NCI-H1092 (cell line): ENCODE measurements at places on chromosomes 4 and X.

DNA sequence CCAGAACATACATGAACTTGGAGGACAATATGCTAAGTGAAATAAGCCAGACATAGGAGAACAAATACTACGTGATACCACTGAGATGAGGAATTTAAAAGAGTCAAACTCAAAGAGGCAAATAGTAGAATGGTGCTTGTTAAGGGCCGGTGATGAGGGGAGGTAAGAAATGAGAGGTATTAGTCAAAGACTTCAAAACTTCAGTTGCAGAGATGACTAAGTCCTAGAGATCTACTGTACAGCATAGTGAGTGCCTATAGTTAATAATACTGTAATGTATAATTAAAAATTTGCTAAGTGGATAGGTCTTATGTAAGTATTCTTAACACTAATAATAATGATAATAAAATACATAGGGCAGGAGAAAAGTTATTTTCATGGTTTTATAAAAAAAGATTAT, 126.9 kb upstream of the VEGFC start:
- DNase-seq: no peak

- DNase-seq: no peak
These were observed 133.8 kb upstream of the TACR3 start for GRCh38 chr4:103853627-103854026.

GRCh38 chrX:9983846-9984245, 16.7 kb downstream of the CLDN34 start:
- DNase-seq: no peak

DNA sequence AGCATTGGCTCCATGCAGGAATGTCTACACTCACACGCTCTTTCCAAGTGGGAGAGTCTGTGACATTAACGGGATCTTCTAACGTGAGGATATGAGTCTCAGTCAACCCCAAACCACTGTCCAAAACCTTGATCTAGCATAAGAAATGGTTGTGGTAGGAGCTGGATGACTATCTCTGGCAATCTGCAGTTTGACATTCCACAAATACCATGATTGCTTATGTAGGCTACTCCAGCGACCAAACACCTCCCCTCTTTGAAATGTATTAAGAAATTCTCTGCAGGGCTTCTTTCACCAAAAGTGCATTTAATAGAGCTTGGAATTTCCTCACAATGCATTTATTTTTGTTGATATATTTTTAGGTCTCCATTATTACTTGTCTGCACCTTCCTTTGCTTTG, 14.1 kb upstream of the STX18 start:
- no peak for DNase-seq

GRCh38 chrX:43456063-43456462, 200.0 kb upstream of the MAOA start:
- no peak for DNase-seq

GRCh38 chr4:26105815-26106699, 192.0 kb downstream of the SMIM20 start:
- no peak for DNase-seq

DNA sequence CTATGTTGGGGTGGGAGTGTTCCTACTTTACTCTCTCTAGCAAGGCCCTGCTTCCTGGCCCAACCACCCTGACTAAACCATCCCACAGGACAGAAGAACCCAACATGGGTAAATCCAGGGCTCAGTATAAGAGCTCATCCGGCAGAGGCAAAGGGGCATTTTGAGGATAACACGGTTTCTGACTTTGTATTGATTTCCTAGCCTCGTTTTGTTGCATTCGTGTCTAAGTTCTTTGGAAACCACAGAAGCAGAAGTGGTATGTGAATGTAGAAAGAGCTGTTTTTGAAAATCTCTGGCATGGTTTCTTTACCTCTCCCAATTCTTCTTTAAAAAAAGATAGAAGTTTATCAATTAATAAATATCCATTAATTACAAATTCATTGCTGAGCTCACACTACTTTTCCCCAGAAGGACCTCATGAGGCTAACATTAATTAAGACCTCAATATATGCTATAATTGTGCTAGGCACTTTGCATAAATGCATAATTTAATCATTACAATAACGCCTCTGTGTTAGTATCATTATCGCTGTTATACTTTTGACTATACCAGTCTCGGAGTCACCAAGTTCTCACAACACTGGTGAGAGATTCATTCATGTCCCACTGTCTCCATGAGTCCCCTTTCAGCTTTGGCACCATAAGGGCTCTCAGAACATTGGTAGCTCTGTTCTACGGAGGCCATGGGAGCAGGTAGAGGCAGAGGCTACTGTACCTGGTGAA, 5.8 kb upstream of the CLNK start:
- DNase-seq: no peak

DNA sequence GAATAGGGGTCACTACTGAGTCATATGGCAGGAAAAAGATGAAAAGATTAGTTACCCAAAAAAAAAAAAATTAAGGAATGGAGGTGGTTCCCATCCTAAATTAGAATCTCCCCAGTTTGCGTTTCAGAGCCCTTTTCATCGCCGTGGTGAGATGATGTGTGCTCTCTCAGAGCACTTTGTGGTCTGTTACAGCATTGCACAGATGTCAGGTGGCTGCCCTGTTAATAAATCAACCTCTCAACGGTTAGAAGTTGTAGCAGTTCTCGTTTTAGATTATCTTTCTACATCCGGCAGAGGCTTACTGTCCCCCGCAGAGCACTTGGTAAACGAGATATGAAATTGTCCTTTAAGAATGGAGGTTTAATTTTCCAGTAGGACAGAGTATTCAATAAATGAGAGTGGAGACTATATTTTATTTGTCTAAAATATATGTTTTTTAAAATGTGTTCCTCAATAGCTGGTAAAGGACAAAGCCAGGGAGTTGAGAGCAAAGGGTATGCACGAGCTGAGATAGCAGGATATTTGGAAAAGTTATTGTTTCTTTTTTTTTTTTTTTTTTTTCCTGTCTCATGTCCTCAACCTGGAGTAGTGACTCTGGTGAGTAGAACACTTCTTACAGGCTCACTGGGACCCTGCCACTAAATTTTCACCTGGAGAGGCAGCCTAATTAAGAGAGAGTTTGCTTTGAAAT, 26.9 kb downstream of the AFF1 start:
- no peak for DNase-seq

- DNase-seq: no peak
These were observed 93.8 kb downstream of the INPP4B start for GRCh38 chr4:142752202-142752786.

- no peak for DNase-seq
These were observed 5.3 kb downstream of the DIAPH2 start for GRCh38 chrX:96689991-96690390.

GRCh38 chr4:38287101-38287851, 327.1 kb downstream of the PTTG2 start:
- DNase-seq: no peak

GRCh38 chr4:3252831-3253641, 4.1 kb downstream of the MSANTD1 start:
- DNase-seq: no peak
